Suppressor macrophage treated with lipopolysaccharide for 4 hours (primary cell): ENCODE measurements at places on chromosomes 1 and 21.

DNA sequence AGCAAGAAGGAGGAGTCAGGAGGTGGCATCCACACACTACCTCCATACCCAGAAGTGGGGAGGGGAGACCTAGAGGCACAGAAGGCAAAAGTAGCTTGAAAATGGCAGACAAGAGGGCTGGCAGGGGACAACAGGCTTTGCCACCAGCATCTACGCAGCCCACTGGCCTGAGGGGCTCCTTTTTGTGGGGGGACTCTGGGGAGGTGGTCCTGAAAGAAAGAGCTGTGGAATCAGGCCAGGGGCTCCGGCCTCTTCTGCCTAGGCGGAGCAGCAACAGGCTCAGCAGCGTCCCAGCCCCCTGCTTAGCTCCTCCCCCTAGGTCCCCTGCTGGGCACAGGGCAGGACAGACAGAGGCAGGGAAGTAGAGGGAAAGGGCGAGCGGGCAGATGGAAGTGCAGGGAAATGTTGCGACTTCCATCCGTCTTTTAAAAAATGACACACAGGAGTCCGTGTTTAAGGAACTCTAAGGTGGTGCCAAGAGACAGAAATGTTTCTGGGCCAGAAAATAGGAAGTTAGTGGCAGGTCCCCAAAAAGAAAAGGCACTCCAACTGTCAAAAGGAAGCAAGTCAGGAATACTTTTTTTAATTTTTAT lies 10.0 kb upstream of the LEFTY2 start:
- DNase-seq: peak; percentile 31

GRCh38 chr1:201180901-201181300 lies 9.7 kb upstream of the IGFN1 start:
- DNase-seq: no peak

DNA sequence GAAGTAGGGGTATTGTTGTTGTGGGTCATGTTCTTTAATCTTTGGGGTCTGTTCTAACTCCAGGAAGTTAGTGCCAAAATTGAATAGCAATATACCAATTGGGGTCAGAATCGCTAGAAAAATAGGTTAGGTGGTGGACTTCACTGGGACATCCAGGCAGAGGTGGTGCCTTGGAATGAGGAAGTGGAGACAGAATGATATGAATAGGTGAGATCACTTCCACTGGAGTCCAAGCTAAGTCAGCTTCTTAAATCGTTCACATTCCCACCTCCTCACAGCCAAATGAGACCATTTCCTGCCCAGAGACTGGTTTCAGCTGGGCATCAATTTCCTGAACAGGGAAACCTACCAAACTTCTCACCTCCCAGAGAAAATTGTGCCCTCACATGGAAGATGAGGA lies 137.8 kb upstream of the RAB4A start:
- no peak for DNase-seq

GRCh38 chr1:220772846-220773245 lies 13.9 kb upstream of the MTARC1 start:
- DNase-seq: no peak

GRCh38 chr1:227808566-227808965 lies 6.9 kb upstream of the PRSS38 start:
- no peak for DNase-seq

DNA sequence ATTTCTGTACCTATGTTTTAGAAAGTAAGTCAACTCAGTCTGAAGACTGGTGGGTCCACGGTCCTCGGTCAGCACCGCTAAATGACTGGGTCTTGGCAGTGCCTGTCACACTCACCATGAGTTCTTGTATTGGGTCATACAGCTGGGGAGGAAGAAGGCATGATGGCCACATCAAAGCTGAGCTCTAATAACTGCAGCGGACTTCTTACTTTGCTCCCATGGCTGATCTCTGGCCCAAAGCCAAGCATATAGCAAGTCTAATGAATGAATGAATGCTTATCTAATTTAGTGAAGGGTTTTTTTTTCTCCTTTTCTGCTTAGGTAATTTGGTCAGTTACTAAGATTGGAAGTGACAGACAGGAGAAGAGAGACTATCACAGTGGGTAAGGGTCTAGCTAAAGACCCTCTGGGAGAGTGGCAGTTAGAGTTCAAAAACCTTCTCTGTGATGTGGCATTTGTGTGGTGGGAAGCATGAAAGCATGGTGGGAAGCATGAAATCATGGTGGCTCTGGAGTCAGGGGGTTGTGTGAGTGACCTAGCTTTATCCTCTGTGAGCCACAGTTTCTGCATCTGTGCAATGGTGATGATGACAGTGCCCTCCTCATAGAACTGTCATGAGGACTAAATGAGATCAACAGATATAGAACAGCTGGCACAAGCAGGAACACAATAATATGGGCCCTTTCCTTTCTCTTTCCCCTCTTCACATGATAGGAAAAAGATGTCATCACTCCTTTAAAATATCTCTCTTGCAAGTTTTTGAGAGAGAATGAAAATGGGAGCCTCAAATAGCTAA lies 78.9 kb upstream of the JAK1 start:
- peak; percentile 73 for DNase-seq

- peak; percentile 62 for DNase-seq
These were observed 675.1 kb upstream of the ADGRL2 start for GRCh38 chr1:81125672-81126071.

DNA sequence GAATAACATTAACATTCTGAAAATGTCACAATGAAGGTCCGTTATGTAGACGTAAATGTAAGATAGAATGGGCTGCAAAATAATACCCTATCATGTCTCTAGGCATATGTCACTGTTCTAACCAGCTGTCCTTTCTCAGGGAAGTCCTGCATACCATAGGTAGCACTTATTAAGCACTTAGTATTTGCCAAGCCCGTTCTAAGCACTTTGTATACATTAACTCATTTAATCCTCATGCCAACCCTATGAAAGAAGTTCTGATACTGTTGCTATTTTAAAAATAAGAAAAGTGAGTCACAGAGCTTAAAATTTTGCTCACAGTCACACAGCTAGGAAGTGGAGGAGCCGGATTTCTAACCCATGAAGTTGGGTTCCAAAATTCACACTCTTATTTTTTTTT lies 15.7 kb downstream of the GAS5 start:
- no peak for DNase-seq

GRCh38 chr1:5896706-5897660 lies 95.2 kb downstream of the NPHP4 start:
- no peak for DNase-seq

DNA sequence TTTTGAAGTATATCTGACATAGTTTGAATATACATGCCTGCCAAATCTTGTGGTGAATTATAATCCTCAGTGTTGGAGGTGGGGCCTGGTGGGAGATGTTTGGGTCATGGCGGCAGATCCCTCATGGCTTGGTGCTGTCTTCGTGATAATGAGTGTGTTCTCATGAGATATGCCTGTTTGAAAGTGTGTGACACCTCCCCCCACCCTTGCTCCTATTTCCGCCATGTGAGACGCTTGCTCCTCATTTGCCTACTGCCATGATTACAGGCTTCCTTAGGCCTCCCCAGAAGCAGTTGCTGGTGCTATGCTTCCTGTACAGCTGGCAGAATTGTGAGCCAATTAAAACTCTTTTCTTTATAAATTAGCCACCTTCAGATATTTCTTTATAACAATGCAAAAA lies 436.6 kb upstream of the BEND5 start:
- no peak for DNase-seq

- no peak for DNase-seq
These were observed 27.8 kb downstream of the FBXO28 start for GRCh38 chr1:224141693-224142092.

DNA sequence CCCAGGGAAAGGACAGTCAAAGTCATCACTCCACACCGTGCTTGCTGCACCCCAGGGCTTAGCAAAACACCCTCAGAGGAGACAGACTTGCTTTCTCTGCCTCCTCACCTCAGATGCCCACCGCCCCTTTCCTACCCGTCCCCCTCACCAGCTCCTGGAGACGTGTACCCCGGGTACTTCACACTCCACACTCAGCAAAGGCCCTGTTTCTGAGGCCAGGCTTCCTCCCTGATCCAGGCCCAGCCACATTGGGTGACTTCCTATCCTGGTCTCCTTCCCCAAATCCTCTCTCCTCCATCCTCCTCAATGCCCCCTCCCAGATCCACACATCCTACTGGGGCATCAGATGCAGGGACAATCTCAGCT lies 116.7 kb downstream of the DMRTB1 start:
- no peak for DNase-seq

DNA sequence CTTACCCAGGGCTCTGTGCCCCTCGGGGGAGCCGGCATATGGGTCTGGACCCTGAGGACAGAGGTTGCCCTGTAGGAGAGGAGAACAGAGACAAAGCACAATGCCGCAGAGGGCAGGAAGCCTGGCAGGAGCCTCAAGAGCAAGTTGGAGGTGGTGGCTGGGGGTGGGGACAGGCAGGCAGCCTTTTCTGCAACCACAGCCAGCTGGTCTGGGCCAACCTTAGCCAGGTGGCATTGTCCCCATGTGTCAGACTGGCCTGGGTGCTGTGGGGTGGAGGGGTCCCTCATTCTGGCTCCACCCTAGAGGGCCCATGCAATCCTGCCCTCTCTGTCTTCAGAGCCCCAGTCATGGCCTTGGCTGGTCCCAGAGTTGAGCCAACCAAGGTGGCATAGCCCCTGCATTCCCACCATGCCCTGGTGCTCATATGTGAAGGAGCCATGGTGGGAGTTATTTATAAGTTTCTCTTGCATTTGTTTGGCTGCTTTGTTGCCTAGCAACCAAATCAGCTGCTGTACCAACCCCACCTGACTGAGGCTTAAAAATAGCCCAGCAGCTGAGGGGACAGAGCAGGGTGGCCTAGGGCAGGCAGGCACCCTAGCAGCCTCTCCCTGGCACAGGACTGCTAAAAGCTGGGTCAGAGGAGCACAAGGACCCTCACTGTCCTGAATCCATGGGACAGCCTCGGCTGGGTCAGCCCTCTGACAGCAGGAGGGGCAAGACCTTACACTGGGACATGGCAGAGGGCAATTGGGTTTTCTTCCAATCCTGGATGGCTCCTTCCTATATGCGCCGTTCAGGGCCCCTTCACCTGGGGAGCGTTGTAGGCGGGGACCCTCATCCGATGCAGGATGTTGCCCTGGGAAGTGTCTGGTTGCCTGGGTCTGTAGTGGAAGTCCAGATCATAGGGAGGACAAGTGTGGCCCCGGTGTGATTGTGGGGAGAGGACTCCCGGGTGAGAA lies 19.5 kb downstream of the MAP7D1 start:
- DNase-seq: no peak

DNA sequence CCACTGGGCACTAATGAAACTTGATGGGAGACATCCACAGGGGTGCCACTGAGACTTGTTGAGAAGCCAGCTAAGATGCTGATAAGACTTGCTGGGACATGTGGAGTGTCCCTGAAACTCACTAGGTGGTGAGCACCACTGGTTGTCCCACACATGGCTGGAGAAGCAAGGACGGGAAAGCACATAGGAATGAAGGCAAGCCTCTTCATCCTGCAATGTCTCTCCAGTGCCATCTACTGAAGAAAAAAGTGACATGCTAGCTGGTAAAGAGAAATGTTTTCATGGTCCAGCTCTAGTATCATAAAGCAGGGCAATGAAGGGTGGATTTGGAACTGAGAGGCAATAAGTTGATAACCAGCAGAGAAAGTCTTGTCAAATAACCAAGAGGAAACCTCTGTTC lies 283.0 kb downstream of the PAPPA2 start:
- DNase-seq: no peak

- DNase-seq: no peak
These were observed 121.9 kb downstream of the PTPRU start for GRCh38 chr1:29358183-29358582.

GRCh38 chr1:64632936-64633335 lies 111.9 kb upstream of the RAVER2 start:
- DNase-seq: no peak

DNA sequence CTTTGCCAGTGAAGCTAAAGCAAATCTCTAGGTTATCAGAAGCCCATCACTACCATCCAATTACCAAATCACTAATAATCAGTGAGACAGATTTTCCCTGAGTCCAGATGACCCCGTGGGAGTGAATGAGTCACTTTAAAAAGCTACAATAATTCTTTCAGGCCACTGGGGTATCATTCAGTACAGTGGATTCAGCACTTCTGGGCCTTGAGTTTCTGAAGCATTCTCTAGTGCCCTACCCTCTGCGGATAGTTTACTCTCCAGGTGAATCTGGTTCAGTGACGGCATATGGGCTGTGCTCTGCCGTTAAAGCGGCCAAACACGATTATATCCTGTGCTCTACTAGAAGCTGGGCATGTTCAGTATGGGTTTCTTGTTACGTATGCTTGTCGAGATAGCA lies 26.1 kb downstream of the NR5A2 start:
- DNase-seq: no peak

- DNase-seq: peak; percentile 13
These were observed 23.5 kb downstream of the ASB17 start for GRCh38 chr1:75908717-75909152.

DNA sequence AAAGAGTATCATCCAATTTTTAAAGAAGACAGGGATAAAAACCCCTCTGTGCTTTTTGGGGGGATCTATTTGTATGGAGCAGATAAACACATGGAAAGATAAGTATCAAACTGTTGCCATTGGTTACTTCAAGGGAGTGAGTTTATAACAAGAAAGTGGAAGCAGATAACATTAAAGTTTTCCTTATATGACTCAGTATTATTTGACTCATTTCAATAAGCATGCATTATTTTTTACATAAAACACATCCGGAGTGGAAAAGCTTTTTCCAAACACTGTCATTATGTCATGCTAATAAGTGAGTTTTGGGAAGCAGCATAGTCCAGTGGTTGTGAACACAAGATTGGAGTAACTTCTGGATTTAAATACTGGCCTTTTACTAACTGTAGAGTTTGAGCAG lies 452.2 kb downstream of the LTN1 start:
- no peak for DNase-seq

DNA sequence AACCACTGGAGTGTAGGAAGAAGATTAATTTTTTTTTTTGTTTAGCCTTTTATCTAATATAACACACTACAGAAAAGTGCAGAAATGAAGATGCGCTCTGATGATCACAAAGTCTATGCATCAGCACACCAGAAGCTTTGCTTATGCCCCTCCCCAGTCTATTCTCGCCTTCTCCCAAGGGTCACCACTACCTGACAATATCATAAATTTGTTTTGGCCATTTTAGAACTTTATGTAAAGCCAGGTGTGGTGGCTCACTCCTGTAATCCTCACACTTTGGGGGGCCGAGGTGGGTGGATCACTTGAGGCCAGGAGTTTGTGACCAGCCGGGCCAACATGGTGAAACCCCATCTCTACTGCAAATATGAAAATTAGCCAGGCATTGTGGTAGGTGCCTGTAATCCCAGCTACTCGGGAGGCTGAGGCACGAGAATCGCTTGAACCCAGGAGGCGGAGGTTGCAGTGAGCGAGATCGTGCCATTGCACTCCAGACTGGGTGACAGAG lies 231.3 kb downstream of the FOXD2 start:
- DNase-seq: no peak

- DNase-seq: no peak
These were observed 7.6 kb upstream of the ARHGEF10L start for GRCh38 chr1:17531682-17532487.

GRCh38 chr1:20634594-20635084 lies 1.4 kb downstream of the PINK1 start:
- DNase-seq: no peak

- DNase-seq: no peak
These were observed 70.1 kb upstream of the ARHGEF16 start for GRCh38 chr1:3384407-3384806.
